Breast epithelium (tissue), 4 donors: ENCODE measurements at places on chromosomes 13 and 19. TPM values are rescaled to one million over a fixed set of nuclear protein-coding genes. Genes with fewer than 3 reads are reported as not detected.

- no peaks in the 10 kb centered on the region for H3K4me1 ChIP-seq
- DNase-seq: no peak
- no peak overlapping the region for H3K27ac ChIP-seq
- no peak overlapping the region for H3K4me3 ChIP-seq
- no peaks in the 10 kb centered on the region for H3K36me3 ChIP-seq
Observed at GRCh38 chr19:48081106-48081505, 29.5 kb downstream of the PLA2G4C start.

GRCh38 chr13:95497381-95497807 lies 55.1 kb upstream of the CLDN10 start:
- H3K27ac ChIP-seq: no peak overlapping the region
- no peak overlapping the region for H3K4me3 ChIP-seq
- DNase-seq: peak; percentile 23
- no peaks in the 10 kb centered on the region for H3K4me1 ChIP-seq
- no peaks in the 10 kb centered on the region for H3K27me3 ChIP-seq

The KCNN4 gene
- total RNA-seq: 28.2 TPM

The ELANE gene
- total RNA-seq: 0.98 TPM

The ZSCAN4 gene
- total RNA-seq: not detected

The PRR20C gene
- total RNA-seq: not detected

DNA sequence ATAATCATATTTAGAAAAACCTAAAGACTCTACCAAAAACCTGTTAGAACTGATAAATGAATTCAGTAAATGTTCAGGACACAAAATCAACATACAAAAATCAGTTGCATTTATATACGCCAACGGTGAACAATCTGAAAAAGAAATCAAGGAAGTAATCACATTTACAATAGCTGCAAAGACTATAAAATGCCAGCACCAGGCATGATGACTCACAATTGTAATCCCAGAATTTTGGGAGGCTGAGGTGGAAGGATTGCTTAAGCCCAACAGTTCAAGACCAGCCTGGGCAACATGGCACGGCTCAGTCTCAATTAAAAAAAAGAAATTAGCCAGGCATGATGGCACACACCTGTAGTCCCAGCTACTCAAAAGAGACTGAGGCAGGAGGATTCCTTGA lies 7.0 kb downstream of the ZNF562 start:
- no peaks in the 10 kb centered on the region for H3K27me3 ChIP-seq
- no peak for DNase-seq
- no peaks in the 10 kb centered on the region for H3K36me3 ChIP-seq
- H3K27ac ChIP-seq: no peak overlapping the region
- no peak overlapping the region for H3K4me3 ChIP-seq

- H3K4me3 ChIP-seq: no peak overlapping the region
- H3K27me3 ChIP-seq: no peaks in the 10 kb centered on the region
- H3K27ac ChIP-seq: no peak overlapping the region
- DNase-seq: no peak
- no peaks in the 10 kb centered on the region for H3K36me3 ChIP-seq
- no peaks in the 10 kb centered on the region for H3K4me1 ChIP-seq
Observed at GRCh38 chr19:20247016-20247683, 80.1 kb downstream of the ZNF486 start.

GRCh38 chr13:26220575-26220974 lies 1.5 kb downstream of the RNF6 start:
- peak overlapping the region; percentile 83 for H3K4me3 ChIP-seq
- no peaks in the 10 kb centered on the region for H3K27me3 ChIP-seq
- H3K27ac ChIP-seq: no peak overlapping the region
- DNase-seq: no peak
- H3K4me1 ChIP-seq: peaks cover 16% of the 10 kb centered on the region

The PDE4A gene
- 5.6 TPM for total RNA-seq

DNA sequence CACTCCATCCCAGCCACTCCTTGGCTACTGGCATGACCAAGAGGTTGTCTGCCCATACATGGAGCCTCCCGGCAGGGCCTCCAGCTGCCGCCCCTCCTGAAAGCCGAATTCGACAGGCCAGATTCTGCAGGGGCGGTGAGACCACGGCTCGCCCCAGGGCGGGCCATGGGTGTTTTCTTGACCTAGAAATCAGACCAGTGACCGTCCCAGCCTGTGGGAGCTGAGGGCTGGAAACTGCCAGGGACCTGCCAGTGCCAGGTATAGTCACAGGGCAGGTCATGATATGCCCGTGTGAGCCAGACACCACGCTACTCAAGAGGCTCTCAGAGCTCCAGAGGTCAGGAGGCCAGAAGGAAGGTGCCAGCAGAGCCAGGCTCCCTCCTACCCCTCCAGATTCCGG lies 16.8 kb downstream of the DAPK3 start:
- no peak for DNase-seq
- no peaks in the 10 kb centered on the region for H3K4me1 ChIP-seq
- no peak overlapping the region for H3K27ac ChIP-seq
- H3K27me3 ChIP-seq: no peaks in the 10 kb centered on the region

The PRR20B gene
- total RNA-seq: not detected

The CABP5 gene
- not detected for total RNA-seq

DNA sequence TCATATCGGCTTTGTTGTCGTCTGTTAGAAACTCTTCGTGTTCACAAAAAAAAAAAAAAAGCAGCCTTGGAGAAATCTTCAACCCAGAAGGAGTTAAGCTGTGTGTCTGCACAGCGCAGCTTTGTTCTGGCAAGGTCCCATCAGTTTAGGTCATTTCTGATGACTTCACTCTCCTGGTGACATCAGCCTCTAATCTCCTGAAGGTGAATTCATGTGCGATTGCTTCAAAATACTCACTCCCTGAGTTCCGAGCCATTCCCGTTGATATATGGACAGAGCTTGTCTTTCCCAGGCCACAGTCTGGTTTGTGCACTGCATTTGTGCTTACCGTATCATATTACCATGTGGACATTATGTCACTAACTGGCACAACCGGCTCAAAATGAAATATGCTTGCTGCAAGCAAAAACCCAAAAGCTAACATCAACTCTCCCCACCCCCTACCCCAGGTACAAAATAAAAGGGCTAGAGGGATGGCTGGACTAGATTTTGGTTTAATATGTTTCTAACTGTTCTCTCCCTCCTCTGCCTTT lies 342.4 kb downstream of the KCNRG start:
- H3K4me3 ChIP-seq: no peak overlapping the region
- peak overlapping the region; percentile 72 for H3K27ac ChIP-seq
- DNase-seq: peak; percentile 56
- no peaks in the 10 kb centered on the region for H3K36me3 ChIP-seq
- no peaks in the 10 kb centered on the region for H3K4me1 ChIP-seq
- H3K27me3 ChIP-seq: no peaks in the 10 kb centered on the region

The MATK gene
- 5.2 TPM for total RNA-seq

- H3K27ac ChIP-seq: no peak overlapping the region
- H3K4me3 ChIP-seq: no peak overlapping the region
- DNase-seq: no peak
- no peaks in the 10 kb centered on the region for H3K27me3 ChIP-seq
Observed at GRCh38 chr13:48393698-48394085, 19.2 kb downstream of the LPAR6 start.

The ZNF681 gene
- total RNA-seq: 1.1 TPM

DNA sequence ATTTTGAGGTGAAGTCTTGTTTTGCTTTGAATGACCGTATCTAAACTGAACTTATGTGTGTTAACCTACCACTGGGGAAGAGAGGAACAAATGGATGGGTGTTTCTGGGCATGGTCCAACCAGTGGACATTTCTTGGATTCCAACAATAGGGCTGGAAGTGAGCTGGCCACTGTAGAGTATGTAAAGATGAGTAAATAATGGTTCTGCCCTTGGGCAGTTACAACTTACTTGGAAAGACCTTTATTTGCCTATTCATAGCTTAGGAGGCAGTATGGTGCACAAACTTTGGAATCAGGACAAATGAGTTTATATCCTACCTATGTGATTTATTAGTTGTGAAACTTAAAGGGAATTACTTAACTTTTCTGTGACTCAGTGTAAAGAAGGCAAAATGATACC lies 429.5 kb downstream of the HS6ST3 start:
- no peaks in the 10 kb centered on the region for H3K36me3 ChIP-seq
- no peaks in the 10 kb centered on the region for H3K4me1 ChIP-seq
- no peak overlapping the region for H3K27ac ChIP-seq
- DNase-seq: no peak

- H3K27ac ChIP-seq: no peak overlapping the region
- no peaks in the 10 kb centered on the region for H3K4me1 ChIP-seq
- H3K36me3 ChIP-seq: no peaks in the 10 kb centered on the region
- no peak overlapping the region for H3K4me3 ChIP-seq
- DNase-seq: no peak
Observed at GRCh38 chr13:30194906-30195305, 112.4 kb downstream of the KATNAL1 start.

GRCh38 chr13:20973886-20974425 lies 71.4 kb upstream of the XPO4 start:
- H3K36me3 ChIP-seq: no peaks in the 10 kb centered on the region
- no peaks in the 10 kb centered on the region for H3K4me1 ChIP-seq
- no peak overlapping the region for H3K27ac ChIP-seq
- H3K27me3 ChIP-seq: no peaks in the 10 kb centered on the region
- H3K4me3 ChIP-seq: no peak overlapping the region

The FGF9 gene
- not detected for total RNA-seq

DNA sequence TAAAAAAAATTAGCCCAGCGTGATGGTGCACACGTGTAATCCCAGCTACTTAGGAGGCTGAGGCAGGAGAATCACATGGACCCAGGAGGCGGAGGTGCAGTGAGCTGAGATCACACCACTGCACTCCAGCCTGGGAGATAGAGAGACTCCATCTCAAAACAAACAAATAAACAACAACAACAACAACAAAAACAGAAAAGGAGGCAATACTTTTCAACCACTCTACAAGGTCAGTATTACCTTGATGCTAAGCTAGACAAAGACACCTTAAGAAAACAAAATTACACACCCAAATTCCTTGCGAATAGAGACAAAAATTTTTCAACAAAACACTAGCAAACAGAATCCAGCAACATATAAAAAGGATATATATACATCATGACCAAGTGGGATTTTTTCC lies 39.7 kb downstream of the PEPD start:
- H3K36me3 ChIP-seq: no peaks in the 10 kb centered on the region
- no peak for DNase-seq
- no peaks in the 10 kb centered on the region for H3K27me3 ChIP-seq
- no peak overlapping the region for H3K4me3 ChIP-seq
- H3K4me1 ChIP-seq: no peaks in the 10 kb centered on the region

GRCh38 chr13:49563516-49563915 lies 21.8 kb downstream of the RCBTB1 start:
- H3K4me3 ChIP-seq: no peak overlapping the region
- H3K27me3 ChIP-seq: no peaks in the 10 kb centered on the region
- H3K27ac ChIP-seq: no peak overlapping the region
- DNase-seq: no peak
- H3K4me1 ChIP-seq: no peaks in the 10 kb centered on the region
- H3K36me3 ChIP-seq: no peaks in the 10 kb centered on the region

GRCh38 chr13:32828711-32829110 lies 187.5 kb upstream of the KL start:
- no peaks in the 10 kb centered on the region for H3K4me1 ChIP-seq
- no peaks in the 10 kb centered on the region for H3K36me3 ChIP-seq
- no peak for DNase-seq
- no peak overlapping the region for H3K27ac ChIP-seq
- no peaks in the 10 kb centered on the region for H3K27me3 ChIP-seq

The SPTBN4 gene
- total RNA-seq: 1.3 TPM

GRCh38 chr19:7869910-7870511 lies 4.2 kb downstream of the PRR36 start:
- no peaks in the 10 kb centered on the region for H3K36me3 ChIP-seq
- peaks cover 20% of the 10 kb centered on the region for H3K27me3 ChIP-seq
- H3K4me1 ChIP-seq: no peaks in the 10 kb centered on the region
- peak overlapping the region; percentile 83 for H3K27ac ChIP-seq
- no peak for DNase-seq

The PGLYRP1 gene
- total RNA-seq: not detected

The SELENOV gene
- not detected for total RNA-seq

The REEP6 gene
- total RNA-seq: 11.0 TPM

GRCh38 chr19:21839976-21840375 lies 4.0 kb upstream of the ZNF43 start:
- DNase-seq: no peak
- H3K4me1 ChIP-seq: no peaks in the 10 kb centered on the region
- no peaks in the 10 kb centered on the region for H3K27me3 ChIP-seq

DNA sequence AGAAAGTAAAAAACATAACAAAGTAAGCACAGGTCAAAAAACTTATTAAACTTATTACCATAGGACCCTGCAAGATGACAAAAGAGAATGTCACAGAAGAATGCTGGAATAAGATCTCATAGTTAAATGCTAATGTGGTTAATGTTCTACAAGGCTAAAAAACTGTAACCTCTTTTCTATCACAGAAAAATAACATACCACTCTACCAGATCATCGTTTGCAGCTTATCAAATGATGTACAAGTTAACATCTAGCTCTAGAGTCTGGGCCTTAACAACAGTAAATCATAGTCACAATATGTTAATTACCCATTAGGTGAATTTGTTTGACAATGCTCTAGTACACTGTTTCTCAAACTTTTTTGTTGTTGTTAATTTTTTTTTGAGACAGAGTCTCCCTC lies 53.0 kb downstream of the NUFIP1 start:
- no peak overlapping the region for H3K4me3 ChIP-seq
- DNase-seq: no peak
- H3K36me3 ChIP-seq: no peaks in the 10 kb centered on the region
- no peak overlapping the region for H3K27ac ChIP-seq
- H3K27me3 ChIP-seq: no peaks in the 10 kb centered on the region

- DNase-seq: no peak
- no peaks in the 10 kb centered on the region for H3K36me3 ChIP-seq
- H3K4me3 ChIP-seq: no peak overlapping the region
Observed at GRCh38 chr13:101798437-101798836, 346.0 kb downstream of the ITGBL1 start.

DNA sequence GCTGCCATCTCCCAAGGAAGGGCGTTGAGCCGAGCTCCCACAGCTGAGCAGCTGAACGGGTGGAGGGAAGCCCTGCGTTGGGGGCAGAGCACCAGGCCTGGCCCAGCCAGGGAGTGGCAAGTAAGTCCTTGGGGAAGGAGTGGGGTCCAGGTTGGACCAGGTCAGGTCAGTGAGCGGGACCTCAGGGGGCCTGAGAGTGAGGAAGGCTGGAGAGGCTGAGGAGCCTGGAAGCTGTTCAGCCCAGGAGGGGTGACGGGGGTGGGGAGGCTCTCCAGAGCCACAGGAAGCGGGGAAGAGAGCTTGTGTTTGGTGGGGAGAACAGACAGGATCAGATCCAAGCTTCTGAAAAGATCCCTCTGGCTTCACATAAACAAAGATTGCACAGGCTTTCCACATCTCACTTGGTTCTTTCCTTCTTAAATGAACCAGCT lies 55.4 kb upstream of the ATP12A start:
- H3K27ac ChIP-seq: no peak overlapping the region
- no peaks in the 10 kb centered on the region for H3K36me3 ChIP-seq
- no peak overlapping the region for H3K4me3 ChIP-seq
- H3K27me3 ChIP-seq: no peaks in the 10 kb centered on the region
- no peak for DNase-seq
- H3K4me1 ChIP-seq: no peaks in the 10 kb centered on the region

- no peaks in the 10 kb centered on the region for H3K36me3 ChIP-seq
- no peak overlapping the region for H3K27ac ChIP-seq
- no peaks in the 10 kb centered on the region for H3K4me1 ChIP-seq
- no peak overlapping the region for H3K4me3 ChIP-seq
- no peak for DNase-seq
- H3K27me3 ChIP-seq: no peaks in the 10 kb centered on the region
Observed at GRCh38 chr13:35283856-35284255, 192.6 kb downstream of the MAB21L1 start.

- H3K4me3 ChIP-seq: peak overlapping the region; percentile 98
- no peaks in the 10 kb centered on the region for H3K4me1 ChIP-seq
- no peaks in the 10 kb centered on the region for H3K36me3 ChIP-seq
Observed at GRCh38 chr13:110714797-110715394, 1.4 kb downstream of the ING1 start.
